Naive thymus-derived CD4-positive, alpha-beta T cell (primary cell): ENCODE measurements at places on chromosomes 2 and 18.

DNA sequence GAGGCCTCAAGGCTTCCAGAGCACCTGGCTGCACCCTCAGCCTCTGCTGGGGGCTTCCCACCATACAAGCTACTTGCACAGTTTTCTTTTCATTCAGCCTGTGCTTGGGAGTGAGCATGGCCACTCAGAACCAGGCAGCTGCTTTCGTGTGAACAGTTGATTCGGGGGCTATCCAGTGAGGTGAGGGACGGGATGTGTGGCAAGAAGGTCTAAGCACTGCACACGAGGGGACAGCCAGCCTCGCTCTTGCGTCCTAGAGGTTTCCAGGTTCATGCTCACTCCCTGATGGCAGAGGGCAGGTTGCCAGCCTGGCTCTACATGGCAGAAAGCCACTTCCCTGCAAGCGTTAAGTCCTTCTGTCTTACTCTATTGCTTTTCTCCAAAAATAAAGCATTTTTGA, 146.2 kb downstream of the MBP start:
- no peak for DNase-seq

DNA sequence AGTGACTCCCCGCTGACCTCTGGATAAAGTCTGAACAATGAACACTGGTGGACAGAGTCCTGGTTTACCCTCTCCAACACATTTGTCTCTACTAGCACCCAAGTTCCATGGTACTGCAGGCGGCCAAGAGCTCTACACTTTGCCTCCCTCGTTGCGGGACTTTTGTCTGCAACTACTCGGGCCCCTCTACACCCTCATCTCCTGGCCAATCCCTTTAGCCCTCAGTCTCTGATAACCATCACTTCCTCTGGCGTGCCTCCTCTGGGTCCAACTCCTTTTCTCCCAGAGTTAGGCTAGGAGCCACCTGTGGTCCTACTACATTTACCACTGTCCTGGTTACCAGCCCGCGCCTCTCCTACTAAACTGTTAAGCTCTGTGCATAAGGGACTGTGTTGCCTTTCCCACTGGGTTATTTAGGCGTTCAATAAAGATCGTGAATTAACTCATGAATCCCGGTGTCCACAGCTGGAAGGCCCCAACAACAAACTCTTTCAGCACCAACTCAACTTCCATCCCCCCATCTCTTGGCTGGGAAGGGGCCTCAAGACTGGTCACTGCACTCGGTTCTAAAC, 757 bp downstream of the HDHD2 start:
- peak; percentile 1 for DNase-seq

- no peak for DNase-seq
Measured at GRCh38 chr2:119496682-119497081, 27.6 kb downstream of the SCTR start.

DNA sequence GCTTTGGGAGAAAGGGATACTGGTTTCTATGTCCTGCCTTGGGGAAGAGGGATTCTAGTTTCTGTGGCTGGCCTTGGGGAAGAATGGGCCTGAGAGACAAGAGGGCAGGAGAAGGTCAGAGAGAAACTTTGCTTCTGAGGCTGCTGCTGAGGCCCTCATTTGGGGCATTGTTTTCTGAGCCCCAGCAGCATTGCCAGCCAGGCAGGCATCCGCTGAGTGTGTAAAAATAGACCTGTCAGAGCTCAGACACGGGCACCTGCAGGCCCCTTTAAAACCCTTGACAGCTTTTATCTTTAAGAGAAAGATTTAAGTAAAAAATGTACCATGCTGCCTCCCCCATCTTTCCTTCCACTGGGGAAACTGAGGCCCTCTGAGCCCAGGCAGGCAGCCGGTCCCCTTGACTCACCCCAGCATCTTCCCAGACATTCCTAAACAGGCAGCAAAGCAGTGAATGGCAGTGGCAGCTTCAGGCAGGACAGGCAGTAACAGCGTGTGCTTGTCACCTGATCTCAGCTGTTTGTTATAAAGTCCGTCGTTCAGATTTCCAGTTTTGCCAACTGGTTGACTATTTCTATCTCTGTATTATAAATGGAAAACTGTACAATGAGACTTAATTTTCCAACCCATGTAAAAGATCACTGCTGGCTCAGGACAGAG, 27.6 kb downstream of the MLPH start:
- DNase-seq, result no peak

GRCh38 chr2:126381091-126381490, 274.9 kb upstream of the GYPC start:
- no peak for DNase-seq

DNA sequence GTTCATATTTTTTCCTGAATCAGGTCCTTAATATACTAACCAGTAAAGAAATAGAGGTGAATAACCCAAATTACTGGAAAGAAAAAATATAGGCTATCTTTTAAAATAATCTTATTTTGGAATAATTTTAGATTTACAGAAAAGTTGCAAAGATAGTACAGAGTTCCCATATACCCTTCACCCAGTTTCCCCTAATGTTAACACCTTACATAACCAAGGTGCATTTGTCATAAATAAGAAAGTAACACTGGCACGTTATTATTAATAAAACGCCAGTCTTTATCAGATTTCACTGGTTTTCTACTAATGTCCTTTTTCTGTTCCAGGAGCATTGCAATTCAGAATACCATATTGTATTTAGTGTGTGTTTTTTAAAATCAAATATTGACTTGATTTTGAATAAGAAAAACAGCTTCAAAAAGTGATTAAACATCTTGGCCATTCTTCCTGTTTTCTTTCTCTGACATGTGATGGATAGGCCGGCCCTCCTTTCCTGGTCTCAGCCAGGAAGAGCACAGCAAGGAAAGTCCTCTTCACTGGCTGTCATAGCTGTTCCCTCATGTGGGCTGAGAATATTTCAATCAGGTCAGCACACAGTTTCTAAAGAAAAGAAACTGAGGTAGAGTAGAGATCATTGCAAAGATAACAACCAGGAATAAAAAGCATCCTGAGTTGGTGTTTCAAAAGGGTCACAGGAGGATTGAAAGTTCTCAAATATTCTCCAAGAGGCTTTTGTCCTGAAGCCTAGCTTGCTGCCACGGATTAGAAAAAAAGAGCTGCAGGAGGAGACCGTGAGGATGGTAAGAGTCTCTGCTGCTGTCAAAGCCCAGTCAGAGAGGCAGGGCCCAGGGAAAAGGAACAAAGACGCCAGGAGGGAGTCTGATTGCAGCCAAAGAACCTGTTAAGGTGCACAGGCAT, 79.3 kb upstream of the ARL5A start:
- no peak for DNase-seq

- DNase-seq, result no peak
Measured at GRCh38 chr2:16303761-16304160, 361.9 kb downstream of the CYRIA start.

DNA sequence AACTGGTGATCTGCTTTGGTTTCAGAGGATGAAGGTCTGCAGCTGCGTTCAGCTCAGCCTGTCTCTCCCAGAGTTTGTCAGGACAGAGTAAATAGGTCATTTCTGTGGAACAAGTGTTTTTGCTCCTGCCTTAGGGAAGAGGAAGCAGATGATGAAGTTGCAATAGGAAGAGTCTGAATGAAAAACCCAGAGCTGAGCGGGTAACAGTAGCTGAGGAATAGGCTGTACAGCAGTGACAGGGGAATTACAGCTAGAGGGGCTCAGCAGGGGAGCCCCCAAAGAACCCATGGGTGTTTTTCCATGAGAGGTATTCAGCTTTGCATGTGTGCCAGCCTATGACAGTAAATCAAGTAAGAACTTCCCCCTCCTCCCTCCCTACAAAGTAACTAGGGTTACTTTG, 10.3 kb upstream of the CYBRD1 start:
- DNase-seq, result no peak

- DNase-seq, result no peak
Measured at GRCh38 chr18:50590593-50590992, 30.7 kb downstream of the MAPK4 start.

- DNase-seq, result no peak
Measured at GRCh38 chr18:31983020-31983419, 35.6 kb upstream of the RNF125 start.

DNA sequence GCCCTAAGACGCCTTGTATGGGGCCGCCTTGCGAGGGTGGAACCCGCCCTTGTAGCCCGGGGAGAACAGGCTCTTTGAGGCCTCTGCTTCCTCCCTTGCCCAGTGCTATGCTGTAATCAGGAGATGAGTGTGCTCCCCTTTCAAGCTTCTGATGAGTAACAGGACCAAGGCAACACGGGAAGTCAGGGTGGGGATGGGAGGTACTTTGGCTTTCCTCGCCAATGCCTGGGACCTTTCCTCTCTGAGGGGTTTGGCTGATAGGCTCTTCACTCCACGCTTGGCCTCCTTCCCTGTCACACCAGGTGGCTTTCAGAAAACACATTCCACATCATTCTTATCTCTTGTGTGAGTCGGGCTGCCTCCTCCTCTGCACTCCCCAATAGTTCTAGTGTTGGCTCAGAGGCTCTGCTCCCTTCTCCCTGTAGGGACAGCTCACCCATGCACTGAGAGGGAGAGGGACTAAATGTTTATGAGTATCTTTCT, 223.7 kb upstream of the TRIB2 start:
- DNase-seq, result peak; percentile 33

DNA sequence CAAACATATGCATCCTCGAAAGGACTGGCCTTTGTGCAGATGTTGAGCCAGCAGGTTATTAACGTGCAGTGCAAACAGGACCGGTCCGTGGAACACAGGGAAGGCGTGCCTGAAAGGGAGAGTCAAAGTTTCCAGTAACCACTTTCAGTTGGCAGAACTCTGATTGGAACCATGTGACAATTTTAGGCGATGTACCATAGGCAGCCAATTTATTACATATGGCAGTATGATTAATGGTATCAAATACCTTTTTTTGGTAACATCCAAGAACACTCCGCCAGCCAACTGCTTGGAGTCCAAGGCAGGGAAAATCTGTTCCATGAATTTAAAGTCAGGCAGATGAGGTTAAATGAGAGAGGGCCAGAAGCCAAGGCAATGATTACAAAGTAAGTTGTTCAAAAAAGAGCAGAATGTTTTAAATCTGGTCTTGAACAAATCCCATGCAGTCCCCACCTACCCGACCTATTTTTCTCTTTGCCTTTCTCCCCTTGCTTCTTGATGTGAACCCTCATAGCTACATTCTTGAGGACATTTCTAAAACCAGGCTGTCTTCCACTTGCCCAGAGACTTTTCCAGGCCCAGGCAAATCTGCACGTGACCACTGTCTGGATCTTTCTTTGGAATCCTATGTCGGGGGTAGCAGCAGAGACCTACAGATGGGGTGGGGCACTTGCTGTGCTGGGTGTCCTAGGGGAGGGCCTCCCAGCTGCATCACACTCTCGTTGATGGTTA, 351.7 kb downstream of the HRH4 start:
- DNase-seq, result no peak

DNA sequence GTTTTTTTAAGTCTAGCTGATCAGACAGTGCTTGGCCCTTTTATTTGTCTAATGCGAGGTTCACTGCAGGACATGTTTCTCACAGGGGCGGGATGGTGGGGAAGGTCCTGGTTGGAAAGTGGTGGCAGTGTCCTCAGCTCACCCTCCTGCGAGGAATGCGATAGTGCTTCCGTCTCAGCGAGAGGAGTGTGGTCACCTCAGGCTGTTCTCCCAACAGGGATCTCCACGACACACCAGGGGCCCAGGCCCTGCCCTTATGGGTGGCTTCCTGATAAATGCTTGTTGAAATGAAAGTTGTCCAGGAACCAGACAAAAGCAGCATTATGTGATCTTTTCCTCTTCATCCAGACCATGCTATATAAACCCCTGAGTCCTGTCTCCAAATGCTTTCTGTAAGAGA, 70.1 kb downstream of the BOLA3 start:
- DNase-seq, result no peak

DNA sequence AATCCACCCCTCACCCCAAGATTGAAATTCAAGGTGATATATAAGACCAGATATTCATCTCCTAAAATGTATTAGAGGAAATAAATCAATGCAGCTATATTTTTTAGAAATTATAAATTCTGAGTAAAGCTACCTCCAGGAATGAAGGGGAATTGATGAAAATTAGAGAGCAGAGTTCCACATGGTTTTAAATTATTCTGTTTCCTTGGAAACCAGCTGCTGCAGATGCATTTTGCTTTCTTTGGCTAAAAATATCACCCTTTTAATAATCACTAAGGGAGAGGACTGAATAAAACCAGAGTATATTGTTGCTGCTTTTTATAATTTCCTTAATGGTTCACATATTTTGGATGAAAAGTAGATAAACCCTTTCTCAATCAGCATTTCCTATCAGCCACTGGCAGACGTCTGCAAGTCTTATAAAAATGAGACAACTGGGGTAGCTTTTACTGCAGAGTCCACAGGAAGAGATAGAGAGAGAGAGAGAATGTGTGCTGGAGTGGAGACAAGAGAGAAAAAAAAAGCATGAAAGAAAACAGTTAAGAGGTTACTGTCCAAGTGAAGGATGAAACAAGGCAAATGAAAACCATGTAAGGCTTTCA, 2.0 kb downstream of the CSRNP3 start:
- DNase-seq, result no peak

DNA sequence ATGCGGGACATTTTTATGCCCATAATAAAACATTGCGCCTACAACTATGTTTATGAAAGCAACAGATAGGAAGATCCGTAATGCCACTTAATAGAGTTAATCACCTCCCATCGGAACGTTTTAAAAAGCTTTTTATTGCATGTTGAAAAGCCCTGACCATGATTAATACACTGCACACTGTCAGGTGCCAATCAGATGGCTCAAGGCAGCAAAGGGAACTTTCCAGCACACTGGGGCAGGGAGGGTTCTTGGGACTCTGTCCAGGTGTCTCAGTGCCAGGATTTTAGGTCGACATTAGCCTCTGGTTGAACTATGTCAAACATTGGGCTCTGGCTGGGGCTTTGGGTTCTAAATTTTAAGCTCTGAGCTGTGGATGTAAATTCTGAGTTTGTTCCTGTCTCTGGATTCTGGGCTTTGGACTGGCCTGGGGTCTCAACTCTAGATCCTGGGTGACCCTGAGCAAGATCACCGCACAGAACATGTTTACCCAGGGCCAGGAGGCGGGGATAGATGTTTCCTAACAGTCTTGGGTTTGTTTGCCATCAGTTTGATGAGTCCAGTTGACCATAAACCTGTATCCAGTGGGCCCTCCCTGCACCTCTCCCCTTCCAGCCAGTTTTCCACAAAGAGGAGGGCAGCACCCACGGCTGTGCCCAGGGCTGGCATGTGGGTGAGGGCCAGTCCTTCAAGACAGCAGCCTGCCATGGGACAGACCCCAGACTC, 262.7 kb downstream of the ATAD2B start:
- DNase-seq, result no peak
